ENCODE measurements at places on chromosomes 1 and 21. TPM values are rescaled to one million over a fixed set of nuclear protein-coding genes. Genes with fewer than 3 reads are reported as not detected.

GRCh38 chr1:41880950-41881885 is 37.5 kb downstream of the HIVEP3 start:
- no peak for DNase-seq
- no peak overlapping the region for H3K27ac ChIP-seq
- no peaks in the 10 kb centered on the region for H3K27me3 ChIP-seq
- peaks cover 11% of the 10 kb centered on the region for H3K4me1 ChIP-seq

DNA sequence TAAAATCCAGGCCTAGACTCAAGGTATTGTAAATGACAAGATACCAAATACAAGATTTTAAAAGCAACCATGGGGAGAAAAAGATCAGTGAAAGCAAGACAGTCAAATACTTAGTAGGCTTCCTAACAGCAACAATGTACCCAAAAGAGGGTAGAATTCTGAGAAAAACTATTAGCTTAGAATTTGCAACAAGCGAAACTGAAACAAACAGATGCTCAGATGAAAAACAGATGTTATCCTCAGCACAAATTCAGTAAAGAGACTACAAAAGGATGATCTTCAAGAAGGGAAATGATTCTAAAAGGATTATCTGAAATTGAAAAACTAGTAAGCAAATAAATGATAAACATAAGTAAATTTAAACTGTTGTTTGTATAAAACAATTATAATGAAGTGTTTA is 40.0 kb downstream of the PDC start:
- H3K27ac ChIP-seq: peak overlapping the region; percentile 18
- H3K4me3 ChIP-seq: no peak overlapping the region
- H3K36me3 ChIP-seq: peaks cover 9% of the 10 kb centered on the region

GRCh38 chr21:33799378-33800090 is 116.1 kb downstream of the ATP5PO start:
- H3K27me3 ChIP-seq: no peaks in the 10 kb centered on the region
- H3K4me3 ChIP-seq: no peak overlapping the region
- peaks cover 5% of the 10 kb centered on the region for H3K4me1 ChIP-seq
- no peak overlapping the region for H3K27ac ChIP-seq
- H3K36me3 ChIP-seq: no peaks in the 10 kb centered on the region

DNA sequence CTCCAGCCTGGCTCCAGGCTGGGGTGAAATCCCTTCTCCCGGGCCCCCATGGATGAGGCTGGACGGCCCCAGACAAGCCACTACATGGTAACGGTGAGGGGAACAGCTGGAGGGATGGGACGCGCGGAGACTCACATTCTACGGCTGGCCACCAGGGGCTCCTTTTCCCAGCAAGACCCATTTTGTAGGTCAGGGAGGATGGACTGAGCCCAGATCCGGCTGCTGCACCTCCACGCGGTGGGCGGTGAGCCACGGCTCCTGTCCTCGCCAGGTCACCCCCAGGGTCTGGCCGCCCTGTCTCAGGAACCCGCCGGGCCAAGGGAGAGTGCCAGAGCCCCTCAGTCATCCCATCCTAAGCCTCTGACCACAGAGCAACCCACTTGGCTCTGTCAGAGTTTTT is 75.0 kb upstream of the ACTRT2 start:
- no peak for DNase-seq
- no peaks in the 10 kb centered on the region for H3K4me1 ChIP-seq
- no peaks in the 10 kb centered on the region for H3K36me3 ChIP-seq

GRCh38 chr1:178098262-178098661 is 4.4 kb downstream of the RASAL2 start:
- H3K36me3 ChIP-seq: no peaks in the 10 kb centered on the region
- H3K27me3 ChIP-seq: no peaks in the 10 kb centered on the region
- H3K27ac ChIP-seq: peak overlapping the region; percentile 10
- no peak overlapping the region for H3K4me3 ChIP-seq

GRCh38 chr1:111227434-111227833 is at the start of gene CHI3L2:
TSS of gene CHI3L2 (plus strand) at chr1:111227713. CDS start at chr1:111227730, 17 bp downstream.
- no peaks in the 10 kb centered on the region for H3K27me3 ChIP-seq
- no peak within 1 kb of the TSS for H3K27ac ChIP-seq
- H3K4me1 ChIP-seq: peaks cover 3% of the 10 kb centered on the region
- H3K4me3 ChIP-seq: no peak within 1 kb of the TSS
- DNase-seq: no peak

The TCHH gene
- total RNA-seq: 0.44 TPM

GRCh38 chr21:31902438-31902837 is 29.6 kb downstream of the HUNK start:
- no peak for DNase-seq
- no peaks in the 10 kb centered on the region for H3K36me3 ChIP-seq
- H3K4me1 ChIP-seq: no peaks in the 10 kb centered on the region
- peaks cover 16% of the 10 kb centered on the region for H3K27me3 ChIP-seq

The PPIAL4G gene
- total RNA-seq: not detected

The AVPR1B gene
- not detected for total RNA-seq

DNA sequence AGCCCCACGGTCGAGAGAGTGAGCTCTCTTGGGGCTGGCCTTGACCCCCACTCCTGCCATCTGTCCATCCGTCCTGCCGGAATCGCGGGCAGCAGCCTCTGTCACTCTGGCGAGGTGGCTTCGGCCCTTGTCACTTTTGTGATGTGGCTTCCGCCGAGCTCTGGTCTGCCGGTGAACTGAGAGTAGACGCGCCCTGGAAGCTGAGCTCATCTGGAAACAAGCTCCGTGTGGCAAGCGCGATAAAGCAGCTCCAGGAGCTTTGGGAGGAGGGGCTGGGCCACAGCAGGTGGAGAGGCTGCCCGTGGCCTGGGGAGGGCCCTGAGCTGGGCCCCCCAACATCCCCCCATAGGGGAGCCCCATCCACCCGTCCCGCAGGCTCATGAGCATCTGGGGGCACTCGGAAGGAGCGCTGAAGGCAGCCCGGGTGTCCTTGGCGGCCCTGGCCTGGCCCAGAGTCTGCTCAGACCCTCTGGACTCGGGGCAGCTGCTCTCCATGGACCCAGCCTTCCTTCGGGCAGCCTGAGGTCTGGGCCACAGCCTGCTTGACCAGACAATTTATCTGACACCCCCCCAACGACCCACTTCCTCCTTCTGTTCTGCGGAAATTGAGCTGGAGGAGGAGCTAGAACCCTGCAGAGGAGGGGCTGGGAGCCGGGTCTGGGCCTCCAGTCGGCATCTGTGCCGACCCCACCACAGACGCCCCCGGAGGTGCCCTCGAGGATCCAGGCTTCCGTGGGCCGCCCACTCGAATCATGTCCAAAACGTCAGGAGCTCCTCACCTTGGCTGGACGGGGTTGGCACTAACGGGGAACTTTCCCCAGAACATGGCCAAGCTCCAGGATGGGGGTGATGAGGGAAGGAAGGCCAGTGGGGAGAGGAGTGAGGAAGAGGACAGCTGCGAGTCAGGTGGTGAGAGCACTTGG is 59.1 kb downstream of the SLC19A1 start:
- H3K27ac ChIP-seq: no peak overlapping the region
- no peaks in the 10 kb centered on the region for H3K27me3 ChIP-seq

GRCh38 chr1:111219557-111220286 is 7.8 kb upstream of the CHI3L2 start:
- H3K4me3 ChIP-seq: no peak overlapping the region
- peaks cover 61% of the 10 kb centered on the region for H3K4me1 ChIP-seq
- no peak overlapping the region for H3K27ac ChIP-seq
- no peaks in the 10 kb centered on the region for H3K36me3 ChIP-seq
- no peaks in the 10 kb centered on the region for H3K27me3 ChIP-seq

DNA sequence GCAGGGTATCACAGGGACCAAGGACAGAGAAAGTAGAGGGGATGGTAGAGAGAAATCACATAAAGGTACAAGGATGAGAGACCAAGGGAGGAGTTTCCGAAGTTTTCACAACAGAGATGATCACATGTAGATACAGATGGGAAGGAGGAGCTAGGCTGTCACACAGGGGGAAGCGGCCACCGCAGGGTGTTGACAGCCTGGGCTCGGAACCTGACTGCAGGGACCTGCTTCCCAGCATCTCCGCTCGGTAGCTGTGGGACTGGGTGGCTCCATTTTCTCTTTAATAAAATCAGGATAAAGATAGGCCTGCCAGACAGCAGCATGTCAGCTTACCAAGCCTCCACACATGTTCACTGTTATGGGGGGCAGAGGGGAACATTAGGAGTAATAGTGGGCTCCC is 32.3 kb downstream of the CDCA8 start:
- H3K27ac ChIP-seq: no peak overlapping the region
- no peaks in the 10 kb centered on the region for H3K36me3 ChIP-seq
- no peak for DNase-seq
- peaks cover 48% of the 10 kb centered on the region for H3K27me3 ChIP-seq
- H3K4me3 ChIP-seq: no peak overlapping the region
- no peaks in the 10 kb centered on the region for H3K4me1 ChIP-seq

DNA sequence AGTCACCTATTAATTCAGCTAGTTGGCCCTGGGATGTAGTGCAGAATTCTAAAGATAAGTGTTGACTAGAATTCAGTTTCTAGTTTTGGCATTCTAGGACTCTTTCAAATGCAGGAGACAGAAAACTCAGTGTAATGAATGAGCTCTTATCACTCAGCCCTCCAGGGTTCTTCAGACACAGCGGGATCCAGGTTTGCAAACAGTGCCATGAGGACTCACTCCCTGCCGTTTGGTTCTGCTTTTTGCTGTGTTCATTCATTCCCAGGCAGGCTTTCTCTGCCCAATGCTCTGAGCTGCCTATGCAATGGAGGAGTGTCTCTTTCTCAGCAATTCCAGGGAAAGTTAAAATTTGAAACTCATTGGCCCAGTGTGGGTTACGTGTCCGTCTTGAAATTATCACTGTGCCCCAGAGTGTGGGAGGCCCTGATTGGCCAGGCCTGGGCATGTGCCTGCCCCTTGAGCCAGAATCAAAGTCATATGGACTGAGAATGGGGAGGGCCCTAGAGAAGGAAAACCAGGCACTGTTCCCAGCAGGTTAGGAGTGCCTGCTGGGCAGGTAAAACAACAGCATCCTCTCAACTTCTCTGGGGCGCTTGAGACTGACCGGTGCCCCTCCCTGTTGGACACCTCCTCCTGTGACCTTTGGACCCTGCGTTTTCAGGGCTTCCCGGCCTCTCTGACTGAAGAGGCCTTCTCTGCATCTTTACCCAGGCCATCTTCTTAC is 43.4 kb downstream of the TMEM51 start:
- H3K4me3 ChIP-seq: no peak overlapping the region
- DNase-seq: no peak
- peaks cover 18% of the 10 kb centered on the region for H3K4me1 ChIP-seq
- no peaks in the 10 kb centered on the region for H3K27me3 ChIP-seq

DNA sequence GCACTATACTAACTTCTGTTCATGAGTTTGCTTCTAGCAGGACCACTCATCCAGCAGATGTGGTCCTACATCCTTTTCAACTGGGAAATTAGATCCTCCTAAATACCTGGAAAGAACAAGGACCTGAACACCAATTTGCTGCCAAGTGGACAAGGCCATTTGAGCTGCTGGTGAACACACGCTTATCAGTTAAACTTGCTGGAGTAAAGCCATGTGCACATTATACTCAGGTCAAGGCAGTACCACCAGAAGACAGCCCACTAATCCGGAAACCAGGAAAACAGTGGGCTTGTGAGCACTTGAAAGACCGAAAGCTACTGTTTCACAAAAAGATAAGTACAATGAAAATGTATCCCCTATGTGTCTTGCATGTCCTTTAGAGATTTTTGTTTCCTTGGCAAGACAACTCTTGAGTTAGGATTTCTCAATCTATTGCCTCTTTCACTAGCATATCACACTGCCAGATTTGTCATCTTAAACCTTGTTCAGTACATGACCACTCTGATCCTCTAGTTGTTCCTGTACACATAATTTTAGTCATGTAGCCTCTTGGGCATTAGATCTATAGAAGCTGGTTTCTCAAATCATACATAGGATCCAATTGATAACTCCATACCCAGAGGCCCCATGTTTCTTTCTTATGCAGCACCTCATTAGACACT is 4.5 kb upstream of the REN start:
- H3K27ac ChIP-seq: no peak overlapping the region
- H3K4me1 ChIP-seq: no peaks in the 10 kb centered on the region
- no peaks in the 10 kb centered on the region for H3K27me3 ChIP-seq
- H3K36me3 ChIP-seq: no peaks in the 10 kb centered on the region

GRCh38 chr1:207884266-207885029 is 26.5 kb downstream of the CD34 start:
- H3K27ac ChIP-seq: peak overlapping the region; percentile 64
- peaks cover 8% of the 10 kb centered on the region for H3K4me1 ChIP-seq
- H3K36me3 ChIP-seq: no peaks in the 10 kb centered on the region
- DNase-seq: no peak
- H3K4me3 ChIP-seq: no peak overlapping the region
- H3K27me3 ChIP-seq: no peaks in the 10 kb centered on the region

- no peaks in the 10 kb centered on the region for H3K4me1 ChIP-seq
- no peaks in the 10 kb centered on the region for H3K27me3 ChIP-seq
- H3K4me3 ChIP-seq: no peak overlapping the region
- DNase-seq: no peak
Measured at GRCh38 chr1:117591252-117591651, 14.6 kb upstream of the TENT5C start.

DNA sequence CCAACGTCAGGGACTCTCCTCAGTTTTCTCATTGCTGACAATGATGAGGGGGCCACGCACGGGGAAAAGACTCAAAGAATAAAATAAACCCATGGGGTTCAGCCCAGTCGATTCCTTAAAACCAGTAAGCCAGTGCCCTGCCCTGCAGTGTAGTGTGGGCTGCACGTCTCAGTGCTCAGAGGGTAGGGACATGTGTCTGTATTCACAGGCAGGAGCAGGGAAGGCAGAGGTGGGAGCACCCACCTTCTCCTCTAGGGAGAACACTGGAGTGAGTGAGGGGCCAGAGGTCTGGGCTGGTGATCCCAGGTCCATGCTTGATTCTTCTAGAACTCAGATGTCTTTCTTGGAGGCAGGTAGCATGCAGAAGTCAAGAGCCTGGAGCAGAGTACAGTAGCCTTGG is 303.6 kb downstream of the MATN1 start:
- DNase-seq: no peak
- H3K27ac ChIP-seq: no peak overlapping the region
- H3K4me1 ChIP-seq: peaks cover 4% of the 10 kb centered on the region
- peaks cover 17% of the 10 kb centered on the region for H3K27me3 ChIP-seq
- no peak overlapping the region for H3K4me3 ChIP-seq

- peak overlapping the region; percentile 53 for H3K27ac ChIP-seq
- H3K4me1 ChIP-seq: peaks cover 36% of the 10 kb centered on the region
- H3K36me3 ChIP-seq: no peaks in the 10 kb centered on the region
- H3K27me3 ChIP-seq: no peaks in the 10 kb centered on the region
Measured at GRCh38 chr1:159067699-159068621, 8.6 kb downstream of the AIM2 start.

GRCh38 chr1:205370780-205371179 is 14.1 kb upstream of the KLHDC8A start:
- H3K36me3 ChIP-seq: no peaks in the 10 kb centered on the region
- no peak overlapping the region for H3K27ac ChIP-seq
- H3K27me3 ChIP-seq: peaks cover 34% of the 10 kb centered on the region
- H3K4me1 ChIP-seq: peaks cover 46% of the 10 kb centered on the region
- no peak for DNase-seq
- H3K4me3 ChIP-seq: no peak overlapping the region

- H3K27me3 ChIP-seq: no peaks in the 10 kb centered on the region
- no peak overlapping the region for H3K4me3 ChIP-seq
- H3K4me1 ChIP-seq: no peaks in the 10 kb centered on the region
- no peaks in the 10 kb centered on the region for H3K36me3 ChIP-seq
- DNase-seq: no peak
Measured at GRCh38 chr1:33288976-33289857, 31.7 kb downstream of the A3GALT2 start.
